Trophoblast cell (in vitro differentiated cells and primary cell): ENCODE measurements at places on chromosomes 5 and 9.

- H3K4me3 ChIP-seq: no peak overlapping the region
- no peak overlapping the region for H3K27ac ChIP-seq
- peak; percentile 55 for DNase-seq
- no peaks in the 10 kb centered on the region for H3K27me3 ChIP-seq
Observed at GRCh38 chr9:112555844-112556482, 69.3 kb downstream of the KIAA1958 start.

DNA sequence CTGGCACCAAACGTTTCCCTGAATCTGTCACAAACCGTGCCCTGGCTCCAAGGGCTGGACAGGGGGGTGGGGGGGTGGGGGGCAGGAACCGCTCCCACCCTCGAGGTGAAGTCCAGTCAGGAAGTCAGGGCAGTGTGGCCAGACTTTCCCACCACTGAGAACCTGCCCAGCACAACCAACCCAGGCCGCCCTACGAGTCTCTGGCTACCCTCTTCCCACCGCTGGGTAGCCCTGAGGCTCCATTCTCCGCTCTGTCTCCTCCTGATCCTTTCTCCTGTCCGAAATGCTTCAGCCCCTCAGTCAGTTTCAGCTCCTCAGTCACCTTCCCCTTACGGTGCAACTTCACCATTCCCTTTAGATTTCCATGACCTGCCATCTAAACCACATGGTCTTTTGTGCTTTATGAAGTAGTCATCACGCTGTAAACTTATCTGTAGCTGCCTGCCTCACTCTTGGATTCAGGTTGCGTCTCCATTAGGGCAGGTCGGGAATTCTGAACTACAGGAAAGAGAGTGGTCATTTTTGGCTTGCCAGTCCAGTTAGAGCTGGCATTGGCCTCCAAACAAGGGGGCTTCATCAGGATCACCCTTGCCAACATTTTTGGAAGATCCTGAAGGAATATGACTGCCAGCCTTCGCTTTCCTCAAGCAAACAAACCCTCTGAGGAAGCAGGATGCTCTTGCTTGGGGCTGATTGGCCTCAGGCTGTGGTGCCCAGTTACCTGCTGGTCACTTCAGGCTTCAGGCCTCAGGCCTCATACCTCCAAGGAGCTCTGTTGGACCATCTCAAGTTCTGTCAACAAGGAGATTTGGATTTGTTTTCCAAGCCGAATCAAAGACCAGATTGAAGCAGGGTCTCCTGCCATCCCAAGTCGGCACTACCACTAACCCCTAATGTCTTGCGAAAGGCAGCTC, 794 bp upstream of the DCAF12 start:
- DNase-seq: peak; percentile 14
- no peaks in the 10 kb centered on the region for H3K27me3 ChIP-seq
- peak overlapping the region; percentile 83 for H3K27ac ChIP-seq
- H3K36me3 ChIP-seq: peaks cover 9% of the 10 kb centered on the region
- no peaks in the 10 kb centered on the region for H3K4me1 ChIP-seq

DNA sequence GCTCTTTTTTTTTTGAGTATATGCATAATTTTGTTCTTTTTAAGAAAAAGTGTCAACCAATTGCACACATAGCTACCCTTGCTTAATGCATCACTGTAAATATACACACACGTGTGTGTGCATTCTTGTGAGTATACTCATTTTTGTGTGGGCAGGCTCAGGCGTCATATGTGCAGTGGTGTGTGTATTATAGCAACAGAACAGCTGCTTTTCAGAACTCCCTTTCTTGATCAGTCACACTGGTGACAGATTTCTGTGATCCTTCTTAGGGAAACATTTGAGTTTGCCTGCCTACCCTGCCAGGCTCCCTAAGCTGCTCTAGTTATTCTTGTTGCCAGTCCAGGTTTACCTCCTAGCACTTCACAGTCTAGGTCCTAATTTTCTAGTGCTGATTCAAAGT, 287.0 kb upstream of the SEMA6A start:
- no peak overlapping the region for H3K4me3 ChIP-seq
- H3K36me3 ChIP-seq: no peaks in the 10 kb centered on the region
- peaks cover 25% of the 10 kb centered on the region for H3K4me1 ChIP-seq
- no peaks in the 10 kb centered on the region for H3K27me3 ChIP-seq
- DNase-seq: no peak
- H3K27ac ChIP-seq: no peak overlapping the region

GRCh38 chr5:137845472-137845871, 22.2 kb upstream of the MYOT start:
- no peak overlapping the region for H3K27ac ChIP-seq
- no peaks in the 10 kb centered on the region for H3K27me3 ChIP-seq
- no peak overlapping the region for H3K4me3 ChIP-seq

DNA sequence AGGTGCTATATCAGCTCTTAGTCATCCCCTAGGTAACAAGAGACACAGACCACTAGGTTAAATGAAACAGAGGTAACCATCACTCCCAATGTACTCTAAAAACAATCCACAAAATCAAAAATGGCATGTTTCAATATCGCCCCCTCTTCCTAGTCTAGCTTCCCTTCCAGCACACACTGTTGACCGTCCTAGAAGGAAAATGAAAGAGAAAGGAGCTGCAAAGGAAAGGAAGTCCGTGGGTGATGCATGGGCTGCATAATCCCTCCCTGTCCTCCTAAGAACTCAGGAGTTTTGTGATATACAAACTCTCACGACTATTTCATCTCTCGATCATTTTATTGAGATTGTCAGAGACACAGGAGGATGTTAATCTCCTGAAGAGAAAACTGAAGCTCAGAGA, 101.6 kb downstream of the RFK start:
- no peak for DNase-seq
- peaks cover 3% of the 10 kb centered on the region for H3K4me1 ChIP-seq
- no peaks in the 10 kb centered on the region for H3K27me3 ChIP-seq
- H3K4me3 ChIP-seq: no peak overlapping the region
- H3K36me3 ChIP-seq: no peaks in the 10 kb centered on the region
- H3K27ac ChIP-seq: no peak overlapping the region

DNA sequence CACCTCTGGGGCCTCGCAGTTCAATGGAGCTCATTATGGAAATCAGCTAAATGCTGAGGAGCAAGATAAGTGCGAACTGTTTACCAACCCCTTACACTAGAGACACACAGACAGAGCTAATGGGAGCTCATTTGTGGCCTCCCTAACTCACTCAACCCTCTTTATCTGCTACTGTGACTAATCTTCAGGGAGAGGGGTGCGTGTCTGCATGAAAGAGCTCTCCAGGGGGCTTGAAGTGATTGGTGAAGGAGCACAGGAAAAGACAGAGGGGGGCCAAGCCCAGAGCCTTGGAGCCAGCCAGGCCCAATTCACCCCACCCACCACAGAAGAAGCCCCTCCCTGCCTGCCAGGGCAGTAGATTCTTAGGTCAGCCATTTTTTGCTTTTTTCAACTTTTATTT, 466.8 kb upstream of the BRINP1 start:
- H3K4me3 ChIP-seq: no peak overlapping the region
- H3K27ac ChIP-seq: no peak overlapping the region
- no peaks in the 10 kb centered on the region for H3K4me1 ChIP-seq
- no peak for DNase-seq

DNA sequence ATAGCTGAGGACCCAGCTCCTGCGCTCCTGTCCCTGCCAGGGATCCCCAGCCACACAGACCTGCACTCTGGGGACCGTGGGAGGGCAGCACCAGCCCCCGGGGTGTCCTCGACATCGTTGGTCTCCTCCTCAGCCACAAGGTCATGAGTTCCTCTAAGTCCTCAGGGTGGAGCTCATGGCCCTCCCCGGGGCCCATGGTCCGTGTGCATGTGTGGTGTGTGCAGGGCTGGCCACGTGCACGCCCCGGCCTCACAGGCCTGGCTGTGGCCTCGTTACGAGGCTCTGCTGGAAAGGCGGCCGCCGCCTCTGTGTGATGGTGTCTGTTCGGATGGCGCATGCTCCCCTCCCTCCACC, 16.1 kb upstream of the AJM1 start:
- no peaks in the 10 kb centered on the region for H3K27me3 ChIP-seq
- no peak for DNase-seq
- peaks cover 8% of the 10 kb centered on the region for H3K4me1 ChIP-seq
- peaks cover 76% of the 10 kb centered on the region for H3K36me3 ChIP-seq

DNA sequence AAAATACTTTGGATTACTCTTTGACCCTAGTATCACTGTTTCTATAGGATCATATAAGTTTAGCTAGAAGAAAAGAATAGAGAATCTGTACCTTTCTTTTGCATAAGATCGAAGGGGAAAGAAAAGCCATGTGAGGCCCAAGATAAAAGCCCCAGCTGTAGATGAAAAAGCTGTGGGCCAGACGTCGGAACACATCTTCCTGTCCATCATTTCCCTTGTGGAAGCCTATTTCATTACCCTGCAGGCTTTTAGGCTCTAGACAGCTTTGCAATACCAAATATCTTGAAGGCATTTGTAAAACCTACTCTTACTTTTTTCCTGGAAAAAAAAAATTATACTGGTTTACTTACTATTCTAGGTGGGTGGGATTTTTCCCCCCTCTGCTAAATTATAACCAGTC, 10.0 kb downstream of the PALM2AKAP2 start:
- no peak overlapping the region for H3K4me3 ChIP-seq
- H3K27me3 ChIP-seq: no peaks in the 10 kb centered on the region
- H3K36me3 ChIP-seq: no peaks in the 10 kb centered on the region

- H3K36me3 ChIP-seq: no peaks in the 10 kb centered on the region
- no peak overlapping the region for H3K27ac ChIP-seq
- H3K27me3 ChIP-seq: no peaks in the 10 kb centered on the region
- peak overlapping the region; percentile 96 for H3K4me3 ChIP-seq
- DNase-seq: no peak
Observed at GRCh38 chr9:132943651-132944293, 644 bp downstream of the TSC1 start.

- DNase-seq: peak; percentile 24
- H3K4me3 ChIP-seq: no peak overlapping the region
- H3K36me3 ChIP-seq: no peaks in the 10 kb centered on the region
- no peak overlapping the region for H3K27ac ChIP-seq
- H3K27me3 ChIP-seq: no peaks in the 10 kb centered on the region
- no peaks in the 10 kb centered on the region for H3K4me1 ChIP-seq
Observed at GRCh38 chr5:143118222-143118621, 285.3 kb downstream of the NR3C1 start.

GRCh38 chr5:170311511-170312300, 14.1 kb upstream of the LCP2 start:
- no peaks in the 10 kb centered on the region for H3K27me3 ChIP-seq
- DNase-seq: no peak
- no peak overlapping the region for H3K4me3 ChIP-seq
- H3K4me1 ChIP-seq: peaks cover 25% of the 10 kb centered on the region
- no peaks in the 10 kb centered on the region for H3K36me3 ChIP-seq

DNA sequence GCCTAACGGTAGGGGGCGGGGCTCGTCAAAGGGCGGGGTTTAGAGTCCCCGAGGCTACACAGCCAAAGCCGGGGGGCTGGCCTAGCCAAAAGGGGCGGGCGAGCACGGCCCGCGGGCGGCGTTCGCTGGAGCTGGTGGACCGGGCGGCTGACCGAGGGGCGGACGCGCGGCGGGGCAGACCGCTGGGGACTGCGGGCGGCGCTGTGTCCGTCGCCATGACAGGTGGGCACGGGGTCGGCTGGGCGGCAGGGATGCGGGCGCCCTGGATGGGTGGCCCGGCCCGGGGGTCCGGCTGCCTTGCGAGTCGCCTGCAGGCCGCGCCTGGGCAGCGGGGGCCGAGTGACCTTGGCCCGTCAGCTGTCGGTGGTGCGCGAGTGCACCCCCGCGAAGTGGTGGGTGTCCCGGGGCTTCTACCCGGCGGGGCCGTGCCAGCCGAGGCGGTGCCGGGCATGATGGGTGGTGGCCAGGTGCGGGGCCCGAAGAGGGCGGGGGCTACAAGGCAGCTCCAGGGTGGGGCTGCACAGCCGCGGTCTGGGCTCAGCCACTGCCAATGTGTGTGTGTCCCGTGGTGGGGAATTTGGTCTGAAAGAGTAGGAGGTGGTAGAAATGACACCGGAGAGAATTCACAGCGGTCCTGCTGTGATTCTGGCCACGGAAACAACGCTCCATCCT, at the start of gene CARD19:
CARD19 (plus strand) TSS at position 87 of the 672 bp plus-strand sequence; CDS start at position 216, 129 bp downstream.
- H3K4me1 ChIP-seq: peaks cover 22% of the 10 kb centered on the region
- H3K36me3 ChIP-seq: no peaks in the 10 kb centered on the region
- no peaks in the 10 kb centered on the region for H3K27me3 ChIP-seq
- peak within 1 kb of the TSS; percentile 53 for H3K27ac ChIP-seq
